GM10248 (cell line): ENCODE measurements at places on chromosomes 5 and 9.

- peak; percentile 36 for DNase-seq
Observed at GRCh38 chr9:135480071-135480939, 723 bp downstream of the PPP1R26 start.

DNA sequence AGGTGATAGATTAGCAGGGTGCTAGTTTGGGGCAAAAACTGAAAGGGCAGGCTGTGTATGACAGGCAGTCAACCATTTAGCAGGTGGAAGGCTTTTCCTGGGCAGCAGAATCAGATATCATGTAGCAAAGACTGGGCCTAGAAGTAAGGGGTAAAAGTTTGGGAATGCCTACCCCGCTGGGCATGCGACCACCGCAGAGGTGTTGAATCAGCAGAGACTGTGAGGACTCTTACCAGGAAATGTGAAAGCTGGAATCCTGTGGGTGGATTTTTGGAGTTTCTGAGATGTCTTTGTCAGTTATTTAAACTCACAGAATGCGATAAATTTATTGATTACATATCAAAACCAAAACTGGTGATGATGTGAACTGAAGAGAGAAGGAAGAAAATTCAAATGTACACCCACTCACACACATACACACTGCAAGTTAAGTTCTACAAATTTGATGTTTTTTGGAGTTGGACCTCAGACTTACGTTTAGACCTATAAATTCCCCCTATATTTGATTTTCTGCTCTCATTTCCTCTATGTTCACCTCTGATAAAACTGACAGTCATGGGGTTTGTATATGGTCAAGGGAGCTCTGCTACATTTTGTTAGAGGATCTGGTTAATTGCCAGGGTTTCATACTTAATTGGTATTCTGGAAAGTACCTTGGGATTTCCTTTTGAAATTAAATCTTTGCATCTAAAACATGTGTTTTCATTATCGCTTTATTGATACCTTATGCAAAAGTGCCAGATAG lies 333.6 kb downstream of the CSNK1G3 start:
- no peak for DNase-seq

DNA sequence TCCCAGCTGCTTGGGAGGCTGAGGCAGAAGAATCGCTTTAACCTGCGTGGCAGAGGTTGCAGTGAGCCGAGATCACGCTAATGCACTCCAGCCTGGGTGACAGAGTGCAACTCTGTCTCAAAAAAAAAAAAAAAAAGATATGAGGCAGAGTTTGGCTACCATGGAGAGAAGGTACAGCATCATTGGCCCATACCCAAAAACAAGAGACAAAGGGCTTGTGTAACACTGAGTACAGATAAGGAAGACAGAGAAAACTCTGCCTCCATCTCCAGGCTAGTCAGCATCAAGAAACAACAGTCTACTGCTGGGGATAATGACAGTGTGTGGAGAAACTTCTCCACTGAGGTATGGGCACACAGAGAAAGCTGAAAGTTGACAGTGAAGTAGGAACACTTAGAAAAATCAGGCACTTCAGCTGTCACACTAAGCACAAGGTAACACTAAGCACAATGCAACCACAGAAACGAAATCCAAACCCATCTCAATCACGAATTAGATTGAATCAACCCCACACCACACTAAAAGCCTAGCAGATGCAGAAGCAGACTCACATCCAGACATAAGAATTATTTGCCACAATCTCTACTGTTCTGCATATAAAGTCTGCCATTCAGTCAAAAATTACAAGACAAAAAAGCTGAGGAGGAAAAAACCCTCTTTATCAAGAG lies 10.5 kb downstream of the PJA2 start:
- DNase-seq: no peak

DNA sequence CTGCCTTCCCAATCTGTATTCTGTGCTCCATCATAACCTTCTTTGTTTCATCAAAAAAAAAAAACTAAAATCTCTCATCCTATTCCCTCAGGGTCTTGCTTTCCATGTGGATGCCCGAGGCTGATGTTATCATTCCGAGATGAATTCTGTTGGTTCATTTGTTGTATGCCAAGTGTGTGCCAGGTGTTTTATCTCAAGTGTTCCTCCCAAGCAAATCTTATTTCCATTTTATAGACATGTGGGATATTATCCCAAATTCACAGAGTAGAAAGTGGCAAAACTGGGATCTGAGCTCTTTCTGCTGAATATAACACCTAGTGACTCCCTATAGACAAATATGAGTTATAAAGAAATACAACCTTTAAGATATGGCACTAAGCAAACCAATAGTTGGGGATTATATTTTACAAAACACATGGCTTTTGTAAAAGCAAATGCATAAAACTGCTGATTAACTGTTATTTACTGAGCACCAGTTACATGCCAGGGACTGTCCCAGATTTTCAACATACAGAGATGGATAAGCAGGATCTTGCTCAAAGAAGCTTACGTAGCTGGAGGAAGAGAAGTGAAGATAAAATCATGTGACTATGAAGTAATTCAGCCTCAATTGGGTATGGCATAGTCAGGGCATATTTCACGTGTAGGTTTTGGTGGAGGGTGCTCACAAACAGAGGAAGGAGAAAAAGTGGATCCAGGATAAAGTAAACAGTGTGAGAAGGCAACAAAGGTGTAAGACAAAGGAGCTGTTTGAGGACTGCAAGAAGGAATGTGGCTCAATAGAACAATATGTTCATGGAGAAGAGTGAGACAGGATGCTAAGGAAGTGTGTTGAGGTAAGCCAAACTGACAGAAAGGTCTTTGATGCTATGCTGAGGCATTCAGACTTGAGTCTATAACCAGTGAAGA lies 143.3 kb upstream of the ADAMTSL1 start:
- DNase-seq: no peak

DNA sequence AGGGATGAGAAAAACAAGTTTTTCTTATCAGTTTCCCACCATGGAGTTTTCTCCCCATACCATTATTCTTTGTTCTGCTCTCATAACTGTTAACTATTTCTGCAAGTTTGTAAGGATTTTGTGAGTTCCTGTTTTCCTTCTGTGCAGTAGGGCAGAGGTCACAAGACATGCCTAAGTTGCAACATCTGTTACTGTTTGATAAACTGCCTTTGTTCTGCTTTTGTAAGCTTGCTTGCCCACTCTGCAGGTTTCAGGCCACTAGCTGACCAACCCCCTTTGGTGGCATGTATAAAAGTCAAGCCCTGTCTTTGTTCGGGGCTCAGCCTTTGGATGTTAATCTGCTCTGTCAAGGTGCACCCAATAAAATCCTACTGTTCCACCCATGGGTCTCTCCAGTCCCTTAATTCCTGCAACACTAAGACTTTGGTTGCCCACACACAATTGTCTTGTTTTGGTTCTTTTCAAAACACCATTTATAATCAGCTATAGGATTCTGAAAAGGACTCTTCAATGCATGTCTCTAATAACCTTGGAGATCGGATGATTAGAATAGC lies 545.4 kb downstream of the CDH9 start:
- no peak for DNase-seq

- DNase-seq: no peak
Observed at GRCh38 chr5:2917093-2917492, 165.6 kb upstream of the IRX2 start.

DNA sequence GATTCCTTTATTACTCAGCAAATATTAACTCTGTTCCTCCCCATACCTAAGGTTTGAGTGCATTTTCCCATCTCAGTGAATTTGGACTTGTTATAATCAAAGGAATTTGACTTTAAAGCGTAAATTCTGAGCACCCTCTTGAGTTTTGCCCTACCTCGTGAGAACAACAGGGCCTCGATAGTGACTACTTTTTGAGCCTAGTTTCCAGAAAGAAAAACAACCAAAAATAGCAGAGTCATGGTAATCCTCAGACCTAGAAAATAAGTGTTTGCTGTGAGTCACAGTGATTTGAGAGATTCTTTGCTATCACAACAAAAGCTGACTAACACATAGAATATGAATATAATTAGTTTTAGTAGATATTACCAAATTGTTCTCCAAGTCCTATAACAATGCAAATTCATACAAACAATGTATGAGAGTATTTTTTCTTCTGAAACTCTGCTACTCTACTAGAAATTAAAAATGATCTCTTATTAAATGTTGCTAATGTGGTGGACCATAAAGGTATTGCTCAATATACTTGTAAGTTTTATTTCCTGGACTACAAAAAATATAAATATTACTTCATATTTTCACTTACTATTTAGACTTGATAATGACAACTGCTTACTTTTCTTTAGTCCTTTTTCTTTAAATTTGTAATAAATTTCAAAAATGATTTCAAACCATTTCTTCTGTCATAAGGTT lies 759.7 kb downstream of the BRINP1 start:
- DNase-seq: no peak

DNA sequence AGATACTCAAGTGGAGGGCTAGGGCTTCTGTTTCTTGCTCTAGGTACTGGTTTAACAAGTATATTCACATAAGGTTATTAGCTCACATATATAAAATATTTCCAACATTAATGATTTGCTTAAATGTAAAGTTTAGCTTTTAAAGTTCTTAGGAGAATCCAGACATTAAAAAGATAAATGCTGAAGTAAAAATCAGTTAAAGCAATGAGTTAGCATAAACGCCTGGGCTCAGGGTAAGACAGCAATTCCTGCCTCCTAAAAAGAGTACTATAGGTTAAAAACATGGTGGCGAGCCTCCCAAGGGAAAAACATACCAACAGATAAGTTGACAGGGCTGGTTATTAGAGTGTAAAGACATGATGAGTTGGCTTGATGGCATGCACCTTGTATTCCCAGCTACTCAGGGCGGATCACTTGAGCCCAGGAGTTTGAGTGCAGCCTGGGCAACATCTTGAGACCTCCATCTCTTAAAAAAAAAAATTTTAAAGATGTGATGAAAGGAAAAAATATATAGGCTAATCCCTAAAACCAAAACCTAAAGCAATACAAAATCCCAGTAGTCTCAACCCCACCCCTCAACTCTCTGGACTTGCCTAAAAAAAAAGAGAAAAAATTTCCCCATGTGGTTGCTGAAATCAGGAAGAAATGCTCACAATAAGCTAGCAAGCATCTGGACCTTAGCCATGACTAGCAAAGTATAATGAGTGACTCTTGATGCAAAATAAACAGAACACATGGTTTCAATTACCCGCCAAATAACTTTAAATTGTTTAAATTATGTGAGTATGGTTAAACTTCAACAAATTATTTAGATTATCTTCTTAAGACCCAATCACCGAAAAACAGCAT lies 3.6 kb downstream of the GOLPH3 start:
- no peak for DNase-seq

DNA sequence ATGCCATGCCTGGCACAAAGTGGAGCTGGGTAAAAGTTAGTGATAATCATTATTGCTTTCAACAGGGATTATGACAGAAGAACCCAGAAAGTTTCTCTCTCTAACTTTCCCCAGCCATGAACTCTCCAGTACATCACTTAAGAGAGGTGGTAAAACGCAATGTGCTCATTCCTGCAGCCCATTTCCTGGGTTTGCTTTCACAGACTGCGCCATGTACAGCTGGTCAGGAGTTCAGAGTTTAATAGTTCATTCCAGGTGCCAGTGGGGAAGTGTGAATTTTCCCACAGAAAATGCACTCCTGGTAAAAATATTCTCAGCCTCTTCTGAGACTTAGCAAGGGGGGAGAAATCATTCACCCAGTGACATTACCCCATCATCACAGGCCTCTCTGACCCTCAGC lies 35.5 kb downstream of the ADAM19 start:
- DNase-seq: no peak

GRCh38 chr5:14728459-14728938 lies 64.0 kb downstream of the OTULIN start:
- no peak for DNase-seq

DNA sequence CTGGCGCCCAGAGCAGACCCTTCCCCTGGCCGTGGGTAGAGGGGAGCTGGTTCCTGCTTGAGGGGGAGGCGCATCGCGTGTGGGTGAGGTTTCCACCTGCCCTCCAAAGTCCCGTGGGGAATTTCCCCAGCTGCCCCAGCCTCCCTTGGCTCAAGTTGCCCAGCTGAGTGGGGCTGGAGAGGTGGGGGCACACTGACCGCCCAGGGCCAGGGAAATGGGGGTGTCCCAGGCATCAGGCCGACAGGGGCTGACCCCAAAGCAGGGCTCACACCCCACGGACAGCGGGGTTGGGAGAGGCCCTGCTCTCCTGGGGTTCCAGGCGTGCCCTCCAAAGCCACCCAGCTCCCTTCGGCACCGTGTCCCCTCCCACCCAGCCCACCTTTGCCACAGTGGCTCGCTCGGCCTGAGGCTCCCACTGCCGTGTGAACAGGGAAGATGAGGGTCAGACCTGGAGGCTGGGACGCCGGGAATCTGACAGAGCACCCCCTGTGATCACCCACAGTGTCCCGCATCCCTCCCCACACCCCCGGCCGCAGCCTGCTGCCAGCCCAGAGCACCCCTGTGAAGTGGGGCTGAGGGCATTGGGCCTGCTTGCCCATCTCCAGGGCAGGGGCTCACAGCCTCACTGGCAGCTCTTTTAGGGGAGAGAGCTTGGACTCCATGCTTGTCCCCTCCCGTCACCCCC lies 933 bp upstream of the EGFL7 start:
- no peak for DNase-seq

DNA sequence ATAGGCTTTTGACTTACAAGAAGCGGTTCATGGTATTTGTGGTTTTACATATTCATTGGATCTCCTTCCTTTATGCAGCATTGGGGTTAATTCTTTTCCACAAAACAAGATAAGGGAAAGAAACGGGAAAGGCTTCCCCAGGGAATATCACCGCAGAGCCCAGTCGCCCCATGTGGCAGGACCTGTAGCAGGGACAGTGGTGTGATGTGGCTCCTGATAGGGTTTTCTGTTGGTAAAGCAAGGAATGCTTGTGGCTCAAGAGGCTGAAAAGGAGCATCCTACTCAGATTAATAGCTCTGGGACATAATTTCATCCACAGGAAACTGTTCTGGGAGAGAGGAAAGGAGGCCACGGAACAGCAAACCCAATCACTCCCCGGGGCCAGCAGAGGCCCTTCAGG lies 699.9 kb downstream of the MTRR start:
- no peak for DNase-seq

- DNase-seq: no peak
Observed at GRCh38 chr9:3696368-3696767, 170.6 kb upstream of the RFX3 start.

DNA sequence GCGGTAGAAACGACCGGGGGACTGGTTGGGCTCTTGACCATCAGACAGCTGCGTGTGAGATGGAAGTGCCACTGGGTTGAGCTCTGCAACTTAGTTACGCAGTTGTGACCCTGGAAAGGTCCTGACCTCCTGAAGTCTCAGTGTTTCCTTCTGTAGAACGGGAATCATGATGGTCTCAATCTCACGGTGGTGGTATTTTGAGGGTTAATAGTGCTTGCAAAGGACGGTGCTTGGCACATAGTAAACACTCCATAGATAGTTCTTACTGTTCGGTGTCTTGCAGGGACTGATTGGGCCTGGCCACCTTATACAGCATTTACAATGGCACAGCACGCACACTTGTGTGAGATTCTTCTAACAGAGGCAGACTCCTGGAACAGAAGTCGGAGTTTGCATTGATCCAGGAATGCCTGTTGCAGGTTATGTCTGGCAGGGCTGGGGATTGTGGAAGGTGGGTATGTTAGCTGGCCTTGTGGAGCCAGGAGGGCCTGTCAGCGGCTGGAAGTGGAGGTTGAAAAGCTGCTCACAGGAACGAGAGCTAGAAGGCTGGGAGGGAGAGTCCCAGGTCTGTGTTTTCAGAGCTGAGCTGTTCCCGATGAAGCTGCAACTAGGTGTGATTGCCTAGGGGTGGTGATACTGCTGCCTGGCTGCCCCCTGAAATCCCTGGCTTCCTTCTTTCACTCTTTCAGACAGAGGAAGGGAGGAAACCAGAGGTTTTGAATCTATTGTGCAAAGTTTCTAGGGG lies 962 bp upstream of the TXN start:
- peak; percentile 24 for DNase-seq
